ENCODE measurements at places on chromosomes 3 and 15.

DNA sequence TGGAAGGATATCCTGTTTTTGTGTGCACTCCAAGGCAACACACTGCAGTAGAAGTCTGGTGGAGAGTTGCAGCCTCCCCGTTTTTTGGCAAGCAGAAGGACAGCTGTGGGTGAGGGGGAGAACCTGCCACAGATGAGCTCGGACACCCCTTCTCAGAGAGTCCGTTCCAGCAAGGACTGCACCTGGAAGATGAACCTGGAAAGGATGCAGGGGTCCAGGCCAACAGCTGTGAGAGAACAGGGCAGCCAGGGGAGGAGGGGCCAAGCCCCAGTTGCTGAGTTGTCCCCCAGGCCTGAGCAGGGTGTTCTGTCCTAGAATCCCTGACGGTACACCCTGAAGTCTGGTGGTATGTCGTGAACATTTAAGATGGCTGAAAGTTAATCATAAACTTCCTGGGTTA, 30.2 kb downstream of the ZXDC start:
- no peak for DNase-seq

- DNase-seq, result peak; percentile 20
Observed at GRCh38 chr3:42979044-42979972, at the start of gene GASK1A. GASK1A (plus strand) TSS chr3:42979311; CDS start chr3:42979643, 332 bp downstream.

GRCh38 chr3:66138336-66139313, 82.2 kb upstream of the SLC25A26 start:
- peak; percentile 18 for DNase-seq

DNA sequence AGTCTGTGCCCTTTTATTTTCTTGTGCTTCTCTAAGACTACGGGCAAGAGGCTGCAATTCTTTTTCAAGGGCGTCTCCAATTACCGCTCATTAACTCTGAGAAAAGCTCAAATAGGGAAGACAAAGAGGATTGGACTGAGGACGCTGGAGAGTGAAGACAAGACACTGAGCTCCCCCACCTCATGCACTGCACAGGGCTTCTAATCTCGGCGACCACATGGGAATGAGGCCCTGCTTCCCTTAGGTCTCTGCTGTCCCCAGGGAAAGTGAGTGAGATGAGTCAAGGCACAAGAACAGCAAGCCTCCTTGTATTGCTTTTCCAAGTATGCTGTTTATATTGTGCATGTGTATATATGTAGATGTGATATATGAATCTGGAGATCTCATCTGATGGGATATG, 392.2 kb upstream of the CFAP20DC start:
- no peak for DNase-seq

DNA sequence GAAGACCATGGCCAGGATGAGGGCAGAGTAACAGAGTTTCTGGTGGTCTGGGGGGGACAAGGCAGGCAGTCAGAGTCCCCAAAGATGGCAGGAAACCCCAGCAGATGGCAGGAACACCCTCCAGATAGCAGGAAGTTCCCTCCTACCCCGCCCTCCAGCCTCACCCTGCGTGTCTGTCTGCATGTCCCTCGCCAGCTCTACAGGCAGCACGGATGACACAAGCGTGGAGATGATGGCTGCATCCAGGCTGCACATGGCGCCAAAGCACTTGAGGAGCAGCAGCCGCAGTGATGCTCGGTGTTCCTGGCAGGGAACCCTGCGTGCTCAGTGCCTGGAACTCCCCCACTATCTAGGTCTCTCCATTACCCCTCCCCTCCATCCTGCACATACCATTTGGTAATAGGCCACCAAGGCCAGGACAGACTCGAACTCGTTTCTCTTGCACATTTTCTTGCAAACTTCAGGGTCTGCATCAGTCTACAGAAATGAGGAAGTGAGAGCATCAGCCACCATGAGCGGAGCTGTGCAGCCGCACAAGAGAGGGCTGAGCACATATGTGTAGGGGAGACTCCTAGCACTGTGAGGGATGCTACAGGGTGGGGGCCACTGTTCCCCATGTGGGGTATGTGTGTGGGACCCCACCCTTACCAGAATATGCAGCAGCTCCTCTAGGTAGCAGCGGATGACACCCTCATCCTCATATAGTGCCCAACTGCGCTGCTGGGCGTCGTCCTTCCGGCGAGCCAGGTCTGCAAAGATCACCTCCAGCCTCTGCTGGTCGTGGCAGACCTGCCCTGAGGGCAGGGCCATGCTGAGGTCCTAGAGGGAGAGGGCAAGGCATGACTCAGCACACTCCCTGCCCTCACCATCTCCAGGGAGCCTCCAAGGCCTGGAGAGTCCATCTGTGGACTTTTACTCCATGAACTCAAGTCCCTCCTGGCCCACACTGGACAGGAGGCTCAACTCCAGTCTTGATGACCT, 6.0 kb downstream of the NCKIPSD start:
- DNase-seq, result no peak

DNA sequence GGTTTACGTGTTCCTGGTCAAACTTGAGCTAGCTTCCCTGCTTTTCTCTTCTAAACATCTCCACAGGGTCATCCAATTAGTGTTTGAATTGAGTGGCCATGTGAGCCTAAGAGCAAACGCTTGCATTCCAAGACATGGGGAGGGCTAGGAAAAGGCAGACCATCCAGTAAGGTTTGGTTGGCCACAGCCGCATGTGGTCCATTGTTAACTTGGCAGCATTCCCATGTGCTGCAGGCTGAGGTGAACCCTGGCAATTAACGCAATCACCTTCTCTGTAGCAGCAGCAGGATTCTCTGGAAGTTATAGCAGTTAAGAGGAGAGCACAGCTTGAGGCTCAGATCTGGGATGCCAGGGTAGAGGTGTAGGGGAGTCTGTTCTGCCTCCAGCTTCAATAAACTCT, 502.2 kb upstream of the LMCD1 start:
- DNase-seq, result no peak

All from NCI-H510A (cell line).